ENCODE measurements at places on chromosomes 1 and 21.
A peak's percentile ranks its signal among the peaks of the same experiment; 100 is the strongest.

GRCh38 chr1:199411506-199411905 is 616.0 kb upstream of the NR5A2 start:
- no peak for DNase-seq

- no peak for DNase-seq
Observed at GRCh38 chr21:41428847-41429246, 2.8 kb downstream of the MX1 start.

GRCh38 chr1:175877939-175878737 is 134.7 kb upstream of the TNR start:
- no peak for DNase-seq

DNA sequence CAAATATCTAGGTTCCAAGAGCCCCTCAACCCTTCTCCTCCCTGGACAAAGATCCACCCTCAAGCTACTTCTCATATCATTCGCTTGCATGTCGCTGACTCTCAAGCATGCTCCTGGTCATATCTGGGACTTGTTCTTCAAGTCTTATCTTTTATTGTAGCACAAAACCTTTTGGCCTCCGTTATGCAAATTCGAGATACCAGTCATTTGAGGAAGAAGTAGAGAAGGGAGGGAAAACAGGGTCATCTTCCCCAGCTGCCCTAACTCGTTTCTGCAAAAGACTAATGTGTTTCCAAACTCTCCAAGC is 63.8 kb upstream of the ETS2 start:
- DNase-seq = no peak

GRCh38 chr1:175734642-175735041 is 8.8 kb downstream of the TNR start:
- no peak for DNase-seq

DNA sequence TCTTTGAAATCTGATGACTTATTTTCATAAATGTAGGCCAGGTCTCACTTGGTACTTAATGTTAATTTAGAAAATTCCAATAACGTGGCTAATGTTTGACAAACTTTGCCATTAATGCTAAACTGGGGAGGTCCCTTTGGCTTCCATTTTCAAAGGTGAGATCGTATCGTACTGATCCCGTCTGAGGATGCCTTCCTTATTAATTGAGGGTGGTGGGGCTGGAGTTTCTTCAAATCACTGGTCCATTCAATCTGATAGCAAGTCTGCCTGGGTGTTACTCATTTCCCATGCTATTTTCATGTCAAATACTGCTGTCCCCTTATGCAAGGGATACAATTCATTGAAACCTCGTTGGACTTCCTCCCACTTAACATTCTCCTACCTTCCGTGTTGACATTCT is 327.1 kb downstream of the DISC1 start:
- no peak for DNase-seq

GRCh38 chr1:34876406-34876805 is 16.9 kb upstream of the SMIM12 start:
- DNase-seq = no peak

GRCh38 chr21:25956993-25957714 is 213.4 kb downstream of the APP start:
- DNase-seq = peak; percentile 74

GRCh38 chr1:230112131-230112701 is 45.2 kb downstream of the GALNT2 start:
- no peak for DNase-seq

- no peak for DNase-seq
Observed at GRCh38 chr1:186799689-186800054, 29.1 kb upstream of the PLA2G4A start.

DNA sequence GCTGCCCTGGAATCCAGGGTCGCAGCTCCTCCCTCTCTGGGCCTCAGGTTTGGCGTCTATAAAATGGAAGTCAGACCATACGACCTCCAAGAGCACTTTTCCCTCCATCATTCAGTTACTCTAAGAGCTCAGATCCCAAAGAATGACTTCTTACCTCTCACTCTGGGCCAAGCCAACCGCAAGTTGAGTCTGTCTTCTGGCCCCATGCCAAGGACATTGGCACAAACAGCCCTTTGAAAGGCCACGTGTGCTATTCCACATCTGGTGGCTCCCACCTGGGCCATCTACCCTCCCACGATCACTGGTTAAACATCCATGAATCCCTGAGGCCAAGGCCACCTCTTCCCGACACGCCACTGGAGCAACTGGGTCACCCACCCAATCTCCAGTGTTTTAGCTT is 12.4 kb downstream of the SLC2A7 start:
- no peak for DNase-seq

DNA sequence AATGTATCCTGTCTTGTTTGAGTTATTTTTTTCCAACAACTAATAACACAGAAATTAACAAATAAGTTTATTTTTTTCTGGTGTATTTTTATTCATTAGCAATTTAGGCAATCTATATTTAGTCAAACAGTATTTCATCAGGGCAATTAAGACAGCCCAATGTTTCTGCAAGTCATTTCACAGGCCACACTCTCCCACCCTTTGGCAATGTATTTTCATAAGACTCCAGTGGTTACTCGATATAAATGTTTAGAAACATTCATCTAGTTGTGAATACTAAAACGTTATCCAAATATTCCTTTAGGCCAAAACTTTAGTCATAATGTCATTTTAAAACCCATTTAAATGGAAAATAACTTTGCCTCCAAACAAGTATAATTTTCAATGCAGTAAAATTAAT is 142.1 kb downstream of the KCNT2 start:
- no peak for DNase-seq

- no peak for DNase-seq
Observed at GRCh38 chr1:78972723-78973122, 33.8 kb downstream of the ADGRL4 start.

- DNase-seq = no peak
Observed at GRCh38 chr1:9823693-9823942, 147 bp downstream of the CLSTN1 start.

- DNase-seq = peak; percentile 46
Observed at GRCh38 chr1:71049951-71050598, 2.5 kb upstream of the PTGER3 start.

- DNase-seq = no peak
Observed at GRCh38 chr1:203443296-203443695, 32.3 kb upstream of the PRELP start.

GRCh38 chr1:116167625-116168276 is 56.6 kb downstream of the MAB21L3 start:
- DNase-seq = no peak

DNA sequence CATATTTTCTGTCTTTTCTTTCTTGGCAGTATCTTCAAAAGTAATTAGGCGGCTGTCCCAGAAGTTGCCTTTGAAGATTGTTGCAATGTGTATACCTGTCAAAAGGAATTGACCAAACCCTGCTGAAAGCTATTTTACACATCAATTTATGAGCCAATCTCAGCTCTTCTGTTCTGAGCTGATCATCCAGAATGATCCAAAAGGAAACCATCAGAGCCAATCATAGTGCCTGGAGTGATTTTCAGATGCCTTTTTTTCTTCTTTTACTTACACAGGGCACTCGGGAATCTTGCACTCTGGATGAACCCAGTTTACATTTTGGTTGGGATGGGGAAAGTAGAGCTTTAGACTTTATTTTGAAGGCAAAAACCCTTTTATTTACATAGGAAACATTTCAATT is 21.8 kb upstream of the APOBEC4 start:
- no peak for DNase-seq

DNA sequence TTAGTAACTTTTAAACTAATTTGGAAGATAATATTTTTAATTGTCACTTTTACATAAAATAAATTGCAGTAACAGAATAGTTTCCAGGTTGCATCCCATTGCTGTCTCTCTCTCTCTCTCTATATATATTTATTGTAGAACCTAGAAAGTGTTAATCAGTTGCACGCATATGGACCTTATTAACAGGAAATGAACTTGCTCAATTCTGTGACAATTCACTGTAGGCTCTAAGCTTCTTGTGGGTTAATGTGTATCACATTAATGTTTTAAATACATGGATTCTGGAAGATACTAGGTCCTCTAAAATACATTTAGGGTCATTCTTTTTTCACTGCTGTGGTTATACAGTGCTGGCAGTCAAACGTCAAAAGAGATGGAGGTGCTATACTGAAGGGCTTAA is 33.1 kb downstream of the LRRC71 start:
- DNase-seq = no peak

DNA sequence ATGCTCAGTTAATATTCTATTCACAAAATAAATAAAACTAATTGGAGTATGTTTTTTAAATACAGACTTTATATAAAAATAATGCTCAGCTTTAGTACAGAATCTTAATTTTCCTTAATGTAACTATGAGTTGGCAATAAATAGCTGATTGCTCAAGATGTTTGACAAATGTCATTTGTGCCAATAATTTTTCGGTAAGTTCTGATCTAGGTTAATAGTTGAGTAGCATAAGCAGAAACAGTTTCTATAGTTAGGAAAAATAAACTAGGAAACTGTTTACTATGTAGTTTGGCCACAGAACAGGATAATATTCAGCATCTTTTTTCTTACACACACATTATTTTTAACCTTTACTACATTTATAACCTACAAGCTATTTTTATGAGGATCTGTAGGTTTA is 40.3 kb downstream of the KCTD3 start:
- DNase-seq = no peak

DNA sequence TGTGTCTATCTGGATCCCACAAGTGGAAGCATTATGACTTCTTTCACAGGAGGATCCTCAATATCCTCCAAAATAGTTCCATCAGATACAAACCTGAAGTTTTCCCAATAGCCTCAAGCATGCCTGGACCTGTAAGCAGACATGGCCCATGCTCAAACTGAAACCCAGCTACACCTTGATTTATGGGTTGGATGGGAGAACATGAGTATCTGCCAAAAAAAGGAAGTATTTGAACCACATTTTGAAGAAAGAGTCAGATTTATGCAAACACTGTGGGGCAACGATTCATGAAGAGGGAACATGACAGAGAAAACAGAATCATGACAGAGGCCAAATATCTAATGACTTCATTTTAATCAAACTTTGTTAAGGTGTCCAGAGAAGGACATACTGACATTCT is 351.0 kb upstream of the NFIA start:
- DNase-seq = no peak

DNA sequence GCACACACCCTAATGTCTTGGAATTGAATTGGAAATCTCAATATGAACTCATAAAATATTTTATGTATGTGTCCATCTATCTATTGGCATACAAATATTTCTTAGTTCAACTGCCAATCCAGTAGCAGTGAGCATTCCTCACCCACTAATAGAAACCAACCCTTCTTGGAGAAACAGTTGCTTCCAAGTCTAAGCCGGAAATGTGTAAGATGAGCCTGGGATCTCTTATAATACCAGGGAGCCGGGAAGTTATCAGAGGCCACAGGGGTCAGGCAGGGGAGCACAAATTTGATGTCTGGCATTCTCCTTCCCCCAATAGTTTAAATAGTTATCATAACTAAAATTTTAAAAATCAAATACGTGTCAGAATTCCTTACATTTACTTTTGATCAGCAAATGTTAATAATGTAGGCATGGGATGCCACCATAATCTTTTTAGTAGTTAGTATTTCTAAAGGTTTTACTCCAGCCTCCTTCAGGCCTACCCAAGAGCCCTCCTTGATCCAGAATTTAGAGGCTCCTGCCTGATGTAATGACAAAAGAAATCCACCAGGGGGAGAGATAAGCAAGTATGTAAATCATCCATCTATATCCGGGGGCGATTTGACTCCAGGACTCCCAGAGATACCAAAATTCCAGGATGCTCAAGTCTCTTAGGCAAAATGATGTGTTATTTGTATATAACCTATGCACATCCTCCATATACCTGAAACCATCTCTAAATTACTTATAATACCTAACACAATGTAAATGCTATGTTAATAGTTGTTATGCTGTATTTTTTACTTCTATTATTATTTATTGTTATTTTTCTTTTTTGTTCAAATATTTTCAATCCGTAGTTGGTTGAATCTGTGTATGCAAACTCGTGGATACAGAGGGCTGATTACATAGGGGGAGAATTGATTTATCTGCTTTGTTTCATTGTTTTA is 218.7 kb upstream of the COA6 start:
- DNase-seq = peak; percentile 63

DNA sequence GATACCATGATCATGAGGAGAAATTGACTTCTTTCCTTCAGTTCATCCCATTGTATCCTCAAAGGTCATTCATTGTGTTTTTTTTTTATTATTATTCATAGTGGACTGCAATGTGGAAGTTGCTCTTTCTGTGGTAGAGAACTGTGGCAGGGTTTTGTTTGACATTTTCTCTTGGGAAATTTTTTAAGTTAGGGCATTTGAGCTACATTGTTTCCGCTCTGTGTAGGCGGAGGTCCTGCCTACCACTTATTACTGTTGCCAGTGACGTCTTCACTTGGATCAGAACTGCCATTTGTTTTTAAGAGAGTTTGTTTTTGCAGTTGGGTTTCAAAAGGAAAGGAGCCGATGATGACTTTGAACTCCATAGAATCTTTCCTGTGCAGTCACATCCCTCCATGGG is 287.4 kb upstream of the FMN2 start:
- no peak for DNase-seq

DNA sequence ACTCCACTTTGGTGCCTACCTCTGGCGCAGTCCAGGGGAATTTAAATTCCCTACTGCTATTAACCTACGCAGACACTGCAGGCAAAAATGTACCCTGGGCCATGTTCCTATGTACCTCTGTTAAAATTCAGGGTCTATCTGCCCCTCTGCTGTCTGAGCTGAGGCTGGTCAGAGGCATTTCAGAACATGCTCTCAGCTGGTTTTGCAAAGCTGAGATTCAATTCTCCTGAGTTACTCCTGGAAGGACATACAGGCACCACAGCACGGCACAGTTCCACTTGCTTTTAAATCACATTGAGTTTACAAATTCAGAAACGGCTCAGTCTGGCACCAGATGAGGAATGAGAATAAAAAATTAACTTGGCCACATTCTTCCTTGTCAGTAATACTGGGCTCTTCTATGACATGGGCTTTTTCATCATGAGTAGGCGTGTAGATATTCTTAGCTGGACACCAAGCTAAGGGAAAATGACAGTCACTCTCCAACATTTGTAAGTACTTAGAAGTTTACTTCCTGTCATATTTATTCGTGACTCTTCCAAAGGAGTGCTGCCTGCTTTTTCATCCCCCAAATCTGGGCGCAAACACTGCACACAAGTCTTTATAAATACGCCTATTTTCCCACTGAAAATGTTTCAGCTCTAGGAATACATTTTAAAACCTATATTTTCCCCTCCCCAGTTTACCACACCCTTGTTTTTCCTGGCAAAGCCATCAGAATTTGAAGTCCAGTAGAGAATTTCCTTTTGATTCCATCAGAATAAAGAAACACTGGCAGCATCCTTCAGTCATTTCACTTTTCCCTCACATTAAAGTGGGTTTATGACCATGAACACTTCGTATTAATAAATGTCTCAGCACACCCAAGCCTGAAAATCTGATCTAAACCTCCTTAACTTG is 1.9 kb downstream of the C1orf198 start:
- no peak for DNase-seq

DNA sequence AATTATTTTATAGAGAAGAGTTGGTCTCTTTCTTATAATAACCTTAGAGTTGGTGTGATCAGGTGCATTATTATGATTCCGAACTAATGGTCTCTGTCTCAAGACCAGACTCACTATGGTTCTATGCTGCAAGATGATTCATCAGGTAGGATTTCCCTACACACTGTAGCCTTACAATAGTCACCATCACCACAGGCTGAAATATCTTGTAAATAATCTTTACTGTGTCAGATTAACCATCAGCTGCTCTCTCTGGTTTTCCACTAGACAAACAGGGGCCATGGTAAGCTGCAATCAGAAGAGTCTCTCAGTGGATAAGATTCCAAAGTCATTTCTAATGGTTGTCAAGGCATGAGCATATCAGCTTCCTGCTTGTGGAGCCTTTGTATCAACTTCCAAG is 4.4 kb upstream of the GBP4 start:
- peak; percentile 31 for DNase-seq
